ENCODE measurements at places on chromosomes 12 and 14.

DNA sequence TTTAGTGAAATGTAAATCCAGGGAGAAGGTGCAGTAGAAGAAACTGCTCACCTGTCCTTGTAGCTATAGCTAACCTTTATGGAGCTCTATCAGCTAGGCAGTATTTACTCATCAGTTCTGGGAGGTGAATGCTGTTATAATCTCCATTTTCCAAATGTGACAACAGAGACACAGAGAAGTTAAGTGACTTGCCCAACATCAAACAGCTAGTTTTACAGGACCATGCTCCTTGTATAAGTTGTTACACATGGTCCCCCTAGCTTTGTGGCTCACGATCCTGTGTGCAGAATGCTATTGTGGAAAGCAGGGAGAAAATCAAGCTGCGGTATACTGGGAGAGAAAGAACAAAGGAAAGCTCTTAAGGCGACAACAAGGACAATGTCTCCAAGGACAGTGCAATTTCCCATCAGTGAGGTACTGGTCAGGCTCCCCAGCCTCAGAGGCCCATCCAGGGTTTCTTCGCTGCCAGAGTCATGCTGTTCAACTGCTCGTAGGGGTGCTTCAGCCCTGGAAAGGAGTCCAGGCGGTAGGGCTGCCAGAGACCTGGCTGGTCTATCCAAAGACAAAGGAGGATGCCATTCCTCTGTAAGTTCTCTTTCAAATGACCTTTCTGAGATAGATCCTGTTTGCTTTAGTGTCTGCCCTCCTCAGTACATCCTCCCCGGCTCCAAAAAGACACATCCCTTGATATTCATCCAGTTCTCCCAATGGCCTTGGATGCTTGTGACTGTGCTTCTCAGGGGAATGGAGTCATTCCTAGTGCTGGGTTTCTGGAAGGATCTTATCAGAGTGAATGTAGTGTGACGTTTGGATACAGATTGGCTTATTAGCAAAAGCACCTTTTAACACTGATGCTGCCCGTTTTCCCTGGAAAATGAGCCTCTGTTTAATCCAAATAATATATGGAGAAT is 95.5 kb downstream of the ARF6 start:
- no peak for ATAC-seq

DNA sequence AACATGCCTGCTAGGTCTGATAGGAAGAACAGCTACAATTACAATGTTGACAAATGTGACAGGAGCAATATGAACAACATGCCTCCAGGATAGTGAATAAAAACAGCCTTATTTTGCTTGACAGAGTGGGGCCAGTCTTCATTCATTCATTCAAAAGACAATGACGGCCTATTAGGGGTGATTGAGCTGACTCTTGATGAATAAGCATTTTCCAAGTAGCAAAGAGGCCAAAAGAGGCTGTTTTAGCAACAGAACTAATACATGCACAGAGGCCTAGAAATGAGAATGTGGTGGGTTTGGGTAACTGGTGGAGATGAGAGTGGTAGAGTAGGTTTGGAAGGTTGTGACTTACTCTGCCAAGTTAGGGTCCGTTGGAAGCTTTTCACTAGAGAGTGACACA is 138.3 kb downstream of the APAF1 start:
- no peak for ATAC-seq

DNA sequence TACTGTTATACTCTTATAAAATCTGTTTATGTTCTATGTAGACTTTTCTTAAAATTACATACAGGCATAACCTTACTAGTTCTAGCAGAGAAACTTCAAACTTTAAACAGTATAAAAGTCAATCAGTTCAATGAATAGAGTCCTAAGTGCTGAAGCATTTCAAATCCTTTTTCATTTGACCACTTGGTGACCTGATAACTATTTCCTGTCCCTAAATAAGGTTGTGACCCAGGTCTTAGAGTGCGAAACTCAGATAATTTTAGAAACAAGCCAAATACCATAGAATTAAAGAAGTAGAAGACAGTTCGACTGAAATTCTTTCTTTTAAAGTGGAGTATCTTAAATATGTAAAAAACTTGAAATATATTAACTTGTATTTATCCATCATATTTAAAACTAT is 96.2 kb upstream of the ALX1 start:
- ATAC-seq = no peak

- ATAC-seq = no peak
These were observed 35.1 kb downstream of the WASHC3 start for GRCh38 chr12:102026728-102027127.

DNA sequence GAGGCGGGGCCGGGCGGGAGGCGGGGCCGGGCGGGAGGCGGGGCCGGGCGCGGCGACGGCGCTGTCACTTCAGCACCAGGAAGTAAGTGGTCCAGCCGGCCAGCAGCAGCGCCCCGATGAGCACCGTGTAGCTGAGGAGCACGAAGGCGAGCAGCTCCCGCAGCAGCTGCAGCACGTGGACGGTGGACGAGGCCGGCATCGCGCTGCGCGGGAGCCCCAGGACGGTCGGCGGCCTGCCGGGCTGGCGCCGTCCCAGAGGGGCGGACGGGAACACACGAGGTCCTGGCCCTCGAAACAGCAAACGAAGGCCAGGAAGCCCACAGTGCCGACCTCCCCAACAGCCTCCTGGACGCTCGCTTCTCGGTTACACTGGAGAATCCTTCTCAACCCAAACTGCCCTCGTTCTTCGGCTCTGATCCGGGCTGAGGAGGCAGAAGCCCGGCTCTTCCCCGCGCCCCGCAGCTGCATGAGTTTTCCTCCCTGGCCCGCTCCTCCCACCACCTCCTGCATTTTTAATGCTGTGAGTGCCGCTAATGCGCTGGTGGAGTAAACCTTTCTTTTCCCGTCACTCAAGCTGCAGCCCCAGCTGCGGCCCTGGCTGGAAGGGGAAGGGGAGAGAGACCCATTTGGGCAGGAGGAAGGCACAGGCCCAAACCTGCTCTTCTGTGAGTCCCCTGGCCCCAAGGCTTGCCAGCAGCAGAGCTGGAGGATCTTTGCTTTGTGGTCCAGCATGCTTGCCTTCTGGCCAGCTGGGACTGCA is 694 bp upstream of the DIABLO start:
- peak; percentile 66 for ATAC-seq

DNA sequence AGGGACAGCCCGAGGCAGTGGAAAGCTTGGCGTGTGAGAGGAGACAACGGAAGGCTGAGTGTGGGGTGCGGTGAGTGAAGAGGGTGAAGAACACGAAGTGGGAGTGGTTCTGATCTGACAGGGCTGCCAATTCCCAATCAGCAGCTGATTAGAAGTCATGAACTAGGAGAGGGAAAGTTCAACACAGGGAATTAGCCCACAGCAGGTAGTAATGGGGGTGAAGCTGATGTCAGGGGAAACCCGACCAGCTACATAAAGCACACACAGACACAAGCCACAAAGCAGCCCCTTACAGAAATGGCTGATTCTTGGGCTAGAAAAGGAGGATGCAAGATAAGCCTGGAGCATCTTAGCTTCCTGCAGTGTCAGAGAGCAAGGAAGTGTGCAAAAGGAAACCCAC is 47.5 kb upstream of the TCL1A start:
- no peak for ATAC-seq

GRCh38 chr12:75870878-75871277 is 160.7 kb downstream of the PHLDA1 start:
- peak; percentile 83 for ATAC-seq

DNA sequence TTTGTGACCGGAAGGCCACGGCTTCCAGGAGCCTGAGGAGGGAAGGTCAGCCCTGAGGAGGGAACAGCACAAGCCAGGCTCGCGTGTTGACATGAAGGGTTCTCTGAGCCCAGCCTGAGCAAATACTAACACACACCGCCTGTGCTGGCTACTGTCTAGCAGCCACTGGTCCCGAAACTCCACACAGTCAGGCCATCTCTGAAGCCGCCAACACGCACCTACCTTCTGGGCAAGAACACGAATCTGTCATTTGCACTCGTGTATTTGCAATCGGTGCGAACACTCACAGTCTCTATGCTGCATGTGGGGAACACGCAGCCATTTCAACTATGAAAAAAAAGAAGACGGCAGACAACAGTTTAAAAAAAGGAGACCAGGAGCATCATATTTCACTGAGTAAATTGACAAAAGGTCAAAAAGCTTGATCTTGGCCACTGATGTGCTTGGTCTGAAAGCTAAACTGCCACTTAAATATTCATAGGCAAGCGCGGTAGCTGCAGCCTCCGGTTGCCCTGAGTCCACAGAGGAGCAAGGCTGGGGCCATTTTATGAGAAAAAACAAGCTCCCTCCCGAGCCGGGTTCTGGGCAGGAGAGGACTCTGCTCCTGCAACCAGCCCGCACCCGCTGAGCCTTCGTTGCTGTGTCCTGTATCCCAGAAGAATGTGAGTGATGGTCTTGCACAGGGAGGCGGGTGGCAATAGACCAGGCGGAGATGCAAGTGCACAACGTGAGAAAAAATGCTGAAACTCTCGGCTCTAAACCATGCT is 57.8 kb downstream of the RIMBP2 start:
- no peak for ATAC-seq

DNA sequence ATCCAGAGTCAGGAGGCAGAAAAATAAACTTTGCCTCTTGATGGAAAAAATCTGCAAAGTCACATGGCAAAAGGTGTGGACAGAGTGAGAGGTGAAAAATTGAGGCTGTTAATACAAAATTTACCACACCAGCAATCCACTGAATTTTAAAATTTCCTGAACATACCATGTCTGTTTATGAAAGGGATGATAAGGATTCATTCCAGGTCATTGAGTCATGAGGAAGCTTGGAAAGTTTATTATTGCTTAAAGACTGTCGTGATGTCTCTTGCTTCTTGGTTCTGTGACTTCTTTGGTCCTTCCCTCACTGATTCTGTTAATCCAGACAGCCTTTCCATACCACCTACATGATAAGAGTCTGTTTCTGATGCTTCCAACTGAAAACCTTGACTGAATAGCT is 73.2 kb downstream of the TTC6 start:
- ATAC-seq = no peak

- ATAC-seq = no peak
These were observed 4.8 kb downstream of the C12orf71 start for GRCh38 chr12:27077586-27077985.

GRCh38 chr14:68961781-68962584 is 17.1 kb downstream of the ACTN1 start:
- peak; percentile 28 for ATAC-seq

GRCh38 chr14:59317798-59318505 is 129.5 kb downstream of the DAAM1 start:
- ATAC-seq = no peak

GRCh38 chr12:110256780-110257431 is 24.1 kb upstream of the ATP2A2 start:
- ATAC-seq = no peak

- ATAC-seq = no peak
These were observed 98.5 kb upstream of the RASSF8 start for GRCh38 chr12:25859976-25860375.

DNA sequence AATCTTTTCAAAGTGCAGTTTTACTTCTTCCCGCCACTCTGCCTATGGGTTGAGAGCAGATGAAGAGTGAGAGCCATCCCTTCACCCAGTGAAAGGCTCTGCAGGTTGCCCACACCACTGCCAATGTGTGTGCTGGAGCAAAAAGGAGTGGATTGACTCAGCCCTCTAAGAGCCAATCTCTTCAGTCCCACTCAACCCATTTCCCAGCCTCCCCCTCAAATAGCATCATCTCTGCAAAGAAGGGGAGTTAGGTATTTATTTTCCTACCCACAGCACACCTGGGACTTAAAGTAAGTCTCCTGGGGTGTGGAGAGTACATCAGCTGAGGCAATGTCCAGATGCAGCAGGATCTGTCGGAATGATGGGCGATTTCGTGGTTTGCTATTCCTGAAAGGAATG is 15.3 kb downstream of the MAP3K12 start:
- ATAC-seq = peak; percentile 1

GRCh38 chr12:75581515-75581914 is 70.1 kb upstream of the KRR1 start:
- no peak for ATAC-seq

- ATAC-seq = no peak
These were observed 218.5 kb downstream of the FUT8 start for GRCh38 chr14:65631040-65631439.

DNA sequence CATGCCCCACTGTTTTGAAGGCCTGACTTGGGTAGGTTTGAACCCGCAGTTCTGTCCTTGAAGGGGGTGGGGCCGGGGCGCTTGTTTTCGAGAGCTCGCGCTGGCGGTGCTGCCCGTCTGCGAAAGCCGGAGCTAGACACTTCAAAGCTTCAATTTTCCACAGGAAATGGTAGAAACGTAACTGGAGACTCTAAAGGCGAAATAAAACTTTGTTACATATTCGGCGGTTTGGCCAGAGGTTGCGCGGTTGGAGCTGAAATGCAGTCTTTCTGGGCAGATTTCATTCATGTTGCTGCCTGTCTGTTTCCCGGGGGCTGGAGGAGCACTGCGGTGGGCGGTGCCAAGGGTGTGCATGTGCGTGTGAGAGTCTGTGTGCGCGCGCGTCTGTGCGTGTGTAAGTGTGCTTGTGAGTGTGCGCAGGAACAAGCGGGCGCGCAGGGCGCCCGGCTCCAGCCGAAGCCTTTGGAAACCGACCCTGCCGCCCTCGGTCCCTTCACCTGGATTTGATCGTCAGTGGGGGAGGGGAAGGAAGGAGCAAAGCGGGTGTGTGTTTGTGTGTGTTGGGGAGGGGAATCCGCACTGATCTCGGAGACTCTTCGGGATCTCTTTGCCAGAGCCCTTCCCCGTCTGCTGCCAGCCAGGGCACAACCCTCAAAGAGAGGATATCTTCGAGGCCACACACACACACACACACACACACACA is 227.7 kb upstream of the CRY1 start:
- no peak for ATAC-seq

DNA sequence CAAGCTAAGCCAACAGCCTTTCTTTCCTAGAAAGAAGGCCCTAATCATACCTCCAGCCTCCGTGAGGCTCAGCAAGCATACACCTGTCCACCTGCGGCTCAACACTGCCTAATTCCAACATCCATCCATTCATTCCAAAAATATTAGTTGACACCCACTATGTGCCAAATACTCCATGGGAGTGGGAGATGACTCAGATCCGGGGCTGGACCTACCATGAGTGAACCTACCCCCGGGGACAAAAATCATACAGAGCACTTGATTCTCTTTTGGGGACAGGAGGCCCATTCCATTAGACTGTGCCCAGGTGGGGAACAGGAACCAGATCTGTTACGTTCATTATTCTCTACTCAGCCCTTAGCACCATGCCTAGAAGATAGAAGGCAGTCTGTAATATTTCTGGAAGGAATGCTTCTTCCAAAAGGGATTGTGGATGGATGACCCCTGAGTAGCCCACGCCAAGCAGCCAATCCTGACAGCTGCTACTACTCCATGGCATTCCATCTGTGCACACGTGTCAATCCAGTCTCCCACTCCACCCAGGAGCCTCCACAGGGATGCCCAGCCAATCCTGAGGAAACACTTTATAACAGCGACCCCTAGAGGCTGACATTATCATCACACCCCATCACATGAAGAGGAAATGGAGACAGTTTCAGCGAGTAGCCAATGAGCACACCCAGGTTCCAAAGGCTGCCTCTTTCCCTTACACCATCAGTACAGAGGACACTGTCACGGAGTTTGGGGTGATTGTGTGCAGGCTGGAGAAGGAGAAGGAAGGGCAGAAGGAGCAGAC is 170.7 kb downstream of the ESRRB start:
- ATAC-seq = peak; percentile 57

DNA sequence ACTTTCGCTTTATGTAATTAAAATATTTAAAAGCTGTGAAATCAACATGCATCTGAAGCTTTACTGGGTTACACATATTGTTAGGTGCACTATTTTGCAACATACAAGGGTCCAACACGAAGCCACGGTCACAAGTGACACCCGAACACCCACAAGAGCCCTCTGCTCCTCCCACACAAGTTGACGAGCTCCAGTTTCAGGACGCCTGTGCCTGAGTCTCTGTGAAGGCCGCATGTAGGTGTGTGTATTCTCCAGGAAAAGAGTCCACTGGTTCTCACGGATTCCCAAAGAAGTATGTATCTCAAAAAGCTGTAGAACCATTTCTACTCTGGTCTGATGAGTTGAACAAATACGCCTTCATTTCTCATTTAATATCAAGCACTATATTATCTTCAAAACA is 12.0 kb downstream of the SLC15A4 start:
- ATAC-seq = no peak

All from SK-N-SH treated with all-trans-retinoic acid at 6 μM for 48 hours (cell line).